ENCODE measurements at places on chromosomes 2 and 18.
A peak's percentile ranks its signal among the peaks of the same experiment; 100 is the strongest.

- no peak for DNase-seq
Measured at GRCh38 chr2:217167531-217167930, 307.7 kb upstream of the TNP1 start.

DNA sequence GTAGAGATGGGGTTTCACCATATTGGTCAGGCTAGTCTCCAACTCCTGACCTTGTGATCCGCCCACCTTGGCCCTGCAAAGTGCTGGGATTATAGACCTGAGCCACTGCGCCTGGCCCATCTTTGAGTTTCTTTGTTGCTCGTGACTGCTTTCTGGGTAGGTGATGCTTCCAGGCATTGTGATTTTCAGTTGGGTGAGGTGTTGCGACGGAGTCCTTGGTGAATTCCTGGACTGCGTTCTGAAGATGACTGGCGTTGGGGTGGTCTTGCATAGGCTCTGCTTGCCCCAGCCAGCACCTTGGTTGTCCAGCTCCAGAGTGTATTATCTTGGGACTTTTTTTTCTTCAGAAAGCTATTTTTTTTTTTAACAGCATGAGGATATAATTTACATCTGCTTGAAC, 103.4 kb downstream of the DCDC2C start:
- DNase-seq = no peak

GRCh38 chr2:227395556-227395955, 7.8 kb upstream of the SCYGR1 start:
- no peak for DNase-seq

DNA sequence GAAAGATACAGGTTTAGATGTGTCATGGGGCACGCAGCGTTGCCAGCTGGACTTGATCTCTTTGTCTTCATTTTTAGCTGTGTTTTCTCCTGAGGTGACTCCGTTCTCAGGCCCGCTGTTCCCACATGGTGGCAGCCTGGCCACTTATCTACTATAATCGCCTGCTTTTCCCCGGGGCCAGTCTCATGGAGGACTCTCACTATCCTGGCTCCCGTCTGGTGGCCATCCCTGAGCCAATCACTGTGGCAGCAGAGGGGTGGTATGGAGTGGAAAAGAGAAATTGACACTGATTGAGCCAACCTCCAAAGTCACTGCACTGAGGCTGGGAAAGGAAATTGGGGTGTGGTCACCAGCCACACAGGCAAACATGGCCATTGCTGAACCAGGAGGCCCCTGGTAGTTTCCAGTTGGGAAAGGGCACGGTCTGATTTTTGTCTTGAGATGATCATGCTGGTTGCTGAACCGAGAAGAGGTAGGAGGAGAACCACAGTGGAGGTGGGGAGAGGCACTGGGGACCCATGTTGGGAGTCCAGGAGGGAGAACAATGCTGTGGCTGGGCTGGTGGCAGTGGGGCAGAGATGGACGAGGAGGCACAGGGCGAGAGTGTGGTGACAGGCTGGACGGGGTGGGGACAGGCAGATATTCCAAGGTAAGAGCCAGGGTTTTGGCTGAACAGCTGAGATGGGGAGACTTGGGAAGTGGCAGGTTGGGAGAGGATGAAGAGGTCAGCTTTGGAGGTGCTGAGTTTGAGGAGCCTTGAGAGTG, 45.6 kb downstream of the KCNIP3 start:
- DNase-seq = no peak

GRCh38 chr2:29014811-29015421, 33.8 kb downstream of the TOGARAM2 start:
- peak; percentile 59 for DNase-seq

GRCh38 chr2:16172324-16173175, 232.2 kb downstream of the MYCN start:
- DNase-seq = no peak

DNA sequence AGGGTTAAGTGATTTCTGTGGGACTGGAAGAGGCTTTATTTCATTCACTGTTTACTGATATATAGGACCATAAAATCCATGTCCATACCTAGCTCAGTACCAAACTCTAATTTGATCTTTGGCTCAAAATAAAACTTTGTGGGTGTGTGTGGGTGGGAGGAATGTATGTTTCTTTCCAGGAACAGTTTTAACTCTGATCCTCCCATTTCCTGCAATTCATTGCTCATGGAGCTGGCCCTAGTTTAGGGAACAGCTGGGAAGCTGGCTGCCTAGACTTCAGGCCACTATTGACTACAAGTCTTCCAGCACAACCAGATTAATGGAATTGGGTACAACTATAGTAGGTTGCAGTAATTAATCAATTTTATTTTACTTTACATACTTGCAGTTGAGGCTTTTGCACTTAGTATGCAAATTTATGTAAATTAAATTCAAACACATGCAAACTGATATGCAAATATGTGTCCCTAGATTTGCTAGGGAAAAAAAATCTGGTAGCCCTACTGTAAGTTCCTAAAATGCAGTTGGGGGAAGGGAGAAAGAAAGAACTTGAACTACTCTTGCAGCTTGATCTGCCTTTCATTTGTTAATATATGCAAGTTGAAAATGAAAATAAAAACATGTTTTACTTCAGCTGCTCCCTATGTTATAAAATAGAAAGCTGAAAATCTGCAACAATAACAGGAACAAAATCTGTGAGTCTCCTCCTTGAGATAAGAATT, 1070.3 kb upstream of the CELF4 start:
- DNase-seq = no peak

- no peak for DNase-seq
Measured at GRCh38 chr2:26011990-26012856, 21.7 kb upstream of the RAB10 start.

GRCh38 chr2:183493040-183493439, 368.8 kb downstream of the NUP35 start:
- DNase-seq = no peak

DNA sequence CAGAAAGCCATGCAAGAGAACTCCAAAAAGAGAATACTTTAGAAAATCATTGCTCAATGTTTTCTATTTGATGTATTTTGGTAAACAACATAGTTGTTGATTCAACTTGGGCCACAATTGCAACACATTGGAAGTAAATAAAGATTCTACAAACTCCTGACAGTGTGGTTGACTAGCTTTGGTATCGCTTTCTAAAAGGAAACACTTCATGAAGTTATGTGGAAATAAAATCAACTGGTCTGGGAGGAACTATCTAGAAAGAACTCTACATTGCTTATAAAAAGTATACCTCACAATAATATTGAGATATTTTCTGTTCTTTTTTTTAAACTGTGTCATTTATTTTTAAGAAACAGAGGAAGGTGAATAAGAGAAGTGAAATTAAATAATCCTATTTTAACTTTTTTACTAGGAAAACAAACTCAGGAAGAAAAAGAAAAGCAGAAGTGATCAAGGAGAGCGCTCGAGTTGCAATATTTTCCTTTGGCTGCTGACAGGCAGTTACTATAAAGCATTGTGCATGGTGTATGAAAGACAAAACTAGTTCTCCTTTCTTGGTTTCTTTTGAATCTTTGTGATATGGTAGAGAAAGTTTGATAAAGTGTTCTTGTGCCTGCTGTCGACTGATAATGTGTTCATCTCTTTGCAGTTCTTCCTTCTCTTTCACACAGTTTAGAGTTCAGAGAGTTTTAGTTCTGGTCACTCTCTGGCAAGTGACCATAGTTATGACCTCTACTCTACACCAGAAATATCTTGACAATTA, 3.0 kb downstream of the DHRS9 start:
- no peak for DNase-seq

- no peak for DNase-seq
Measured at GRCh38 chr2:78237704-78238103, 715.5 kb upstream of the LRRTM4 start.

GRCh38 chr18:40821596-40822243, 1133.3 kb upstream of the PIK3C3 start:
- DNase-seq = no peak

Measured in stimulated activated CD4-positive, alpha-beta T cell treated with anti-CD3 and anti-CD28 coated beads, Interleukin-4, amount 100 ng/mL, for 48 hours (primary cell).